NCI-H146 (cell line): ENCODE measurements at places on chromosomes 1 and 21.

- DNase-seq: no peak
Observed at GRCh38 chr1:59917026-59917784, 9.4 kb downstream of the CYP2J2 start.

DNA sequence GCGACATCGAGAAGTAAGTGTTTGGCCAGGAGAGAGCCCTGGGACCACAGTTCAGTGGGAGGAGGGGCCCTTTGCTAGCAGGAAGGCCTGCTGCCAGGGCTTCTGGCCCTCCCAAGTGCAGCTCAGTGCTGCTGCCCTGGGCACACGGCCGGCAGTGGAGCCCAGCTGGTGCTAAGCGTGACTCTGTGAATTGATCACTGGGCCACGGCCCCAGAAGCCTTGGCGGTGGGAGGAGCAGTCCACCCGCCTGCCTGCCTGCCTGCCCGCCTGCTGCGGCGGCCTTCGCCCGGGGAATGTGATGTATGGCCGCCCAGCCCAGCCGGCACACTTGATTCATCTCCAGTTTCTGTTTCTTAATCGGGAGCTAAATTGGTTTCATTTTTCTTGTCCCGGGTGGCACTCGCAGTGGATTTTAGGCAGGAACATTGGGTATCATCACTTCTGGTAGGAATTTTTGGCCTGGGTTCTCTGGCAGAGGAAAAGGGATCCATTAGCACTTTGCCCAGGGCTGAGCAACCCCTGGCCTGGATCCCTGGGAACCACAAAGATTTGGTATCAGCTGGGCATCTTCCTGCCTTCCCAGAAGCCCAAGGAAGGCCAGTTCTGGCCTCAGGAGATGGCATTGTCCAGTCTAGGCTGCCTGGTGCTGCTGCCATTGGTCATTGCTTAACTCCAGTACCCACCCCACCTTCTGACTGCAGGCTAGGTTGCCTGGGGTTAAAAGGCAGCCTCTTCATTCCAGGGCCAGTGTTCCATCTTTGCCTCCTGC lies 28.6 kb downstream of the TMEM53 start:
- no peak for DNase-seq

DNA sequence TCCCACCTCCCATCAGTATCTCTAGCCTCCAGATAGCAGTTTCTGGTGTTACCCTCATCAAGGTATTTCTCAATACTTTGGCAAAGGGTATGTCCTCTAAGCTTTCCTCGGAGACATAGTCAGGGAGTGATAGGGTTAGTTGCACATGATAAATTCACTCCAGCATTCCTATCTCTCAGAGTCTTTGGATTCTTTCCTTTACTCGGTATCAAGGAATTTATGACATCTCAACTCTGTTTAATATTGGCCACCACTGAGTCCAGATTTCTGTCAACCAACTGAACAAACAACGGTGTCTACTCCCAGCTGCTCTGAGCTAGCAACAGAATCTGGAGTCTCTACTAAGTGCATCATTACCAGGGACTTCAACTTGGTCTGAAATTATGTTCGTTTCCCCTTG lies 233.4 kb downstream of the TM2D1 start:
- DNase-seq: no peak

GRCh38 chr1:10665930-10666850 lies 130.3 kb downstream of the CASZ1 start:
- DNase-seq: no peak

GRCh38 chr1:101993710-101994109 lies 3.0 kb downstream of the OLFM3 start:
- DNase-seq: no peak

- DNase-seq: no peak
Observed at GRCh38 chr1:175548774-175549173, 194.6 kb downstream of the TNR start.

DNA sequence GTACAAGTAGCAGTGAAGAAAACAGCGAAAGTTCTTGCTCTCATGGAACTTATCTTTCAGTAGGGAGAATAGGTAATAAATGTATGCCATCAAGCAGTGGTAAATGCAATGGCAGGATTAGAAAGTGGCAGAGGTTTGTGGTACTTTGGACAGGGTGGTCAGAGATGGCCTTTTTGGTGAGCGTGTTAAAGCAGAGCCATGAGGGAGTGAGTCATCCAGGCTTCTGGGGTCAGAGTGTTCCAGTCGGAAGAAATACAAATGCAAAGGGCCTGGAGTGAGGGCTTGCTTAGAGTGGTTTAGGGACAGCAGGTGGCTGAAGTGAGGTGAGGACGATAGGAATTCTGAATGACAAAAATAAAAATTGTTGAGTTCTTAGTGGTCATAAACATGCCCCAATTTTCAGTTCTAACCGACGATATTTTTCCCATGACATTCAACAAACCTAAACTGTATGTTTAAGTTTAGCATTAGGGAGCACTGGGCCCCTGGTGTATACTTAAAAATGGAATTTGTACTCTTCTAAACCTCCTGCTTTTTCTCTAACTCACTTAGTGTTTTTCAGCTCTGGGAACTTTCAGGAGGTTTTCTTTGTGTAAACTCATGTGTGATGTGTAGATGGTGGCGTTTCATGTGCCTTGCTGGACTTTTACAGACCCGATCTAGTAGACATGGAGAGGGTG lies 78.2 kb downstream of the MACF1 start:
- DNase-seq: no peak

GRCh38 chr1:206066479-206067171 lies 13.7 kb downstream of the RHEX start:
- DNase-seq: no peak

- no peak for DNase-seq
Observed at GRCh38 chr1:161494091-161494735, 11.0 kb upstream of the FCGR2A start.

GRCh38 chr21:25904044-25904695 lies 169.4 kb downstream of the GABPA start:
- DNase-seq: no peak

DNA sequence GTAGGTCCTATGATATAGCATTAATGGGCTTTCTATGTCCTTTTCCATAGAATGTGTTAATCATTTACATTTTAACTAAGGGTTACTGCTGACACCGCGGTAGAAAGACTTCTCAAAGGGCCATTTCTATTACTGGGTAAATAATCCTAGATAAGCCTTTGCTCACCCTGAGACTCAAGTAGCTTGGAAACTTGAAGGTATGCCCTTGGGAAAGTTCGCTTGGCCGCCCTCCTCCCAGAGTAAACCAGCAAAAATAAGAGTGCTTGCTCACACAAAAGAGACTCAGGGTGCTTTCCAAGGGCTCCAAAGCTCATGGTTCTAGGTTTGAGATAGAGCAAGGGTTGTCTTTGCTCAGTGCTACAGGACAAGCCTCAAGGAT lies 85.8 kb upstream of the TMPRSS2 start:
- DNase-seq: no peak

GRCh38 chr1:117634631-117635030 lies 28.8 kb downstream of the TENT5C start:
- no peak for DNase-seq

- DNase-seq: no peak
Observed at GRCh38 chr1:116491700-116492357, 79.0 kb downstream of the CD58 start.
